ENCODE measurements at places on chromosomes 13 and 19.

GRCh38 chr13:22703601-22704209 is 477.1 kb upstream of the SGCG start:
- no peak for DNase-seq

- DNase-seq = no peak
Observed at GRCh38 chr13:105170438-105170837, 1365.0 kb downstream of the EFNB2 start.

DNA sequence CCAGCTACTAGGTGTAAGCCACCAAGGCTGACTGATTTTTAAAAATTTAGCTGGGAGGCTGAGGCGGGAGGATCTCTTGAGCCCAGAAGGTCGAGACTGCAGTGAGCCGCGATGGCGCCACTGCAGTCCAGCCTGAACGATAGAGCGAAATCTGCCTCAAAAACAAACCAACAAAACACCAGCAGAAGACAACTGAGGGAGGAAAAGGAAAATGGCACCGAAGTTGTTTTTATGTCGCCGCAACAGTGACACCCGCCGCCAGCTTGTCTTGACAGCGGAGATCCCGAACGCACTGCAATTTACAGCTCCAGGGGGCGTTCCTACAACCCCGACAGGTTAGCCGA is 298 bp upstream of the FAM98C start:
- no peak for DNase-seq

GRCh38 chr19:8615024-8615423 is 4.5 kb upstream of the ADAMTS10 start:
- DNase-seq = no peak

DNA sequence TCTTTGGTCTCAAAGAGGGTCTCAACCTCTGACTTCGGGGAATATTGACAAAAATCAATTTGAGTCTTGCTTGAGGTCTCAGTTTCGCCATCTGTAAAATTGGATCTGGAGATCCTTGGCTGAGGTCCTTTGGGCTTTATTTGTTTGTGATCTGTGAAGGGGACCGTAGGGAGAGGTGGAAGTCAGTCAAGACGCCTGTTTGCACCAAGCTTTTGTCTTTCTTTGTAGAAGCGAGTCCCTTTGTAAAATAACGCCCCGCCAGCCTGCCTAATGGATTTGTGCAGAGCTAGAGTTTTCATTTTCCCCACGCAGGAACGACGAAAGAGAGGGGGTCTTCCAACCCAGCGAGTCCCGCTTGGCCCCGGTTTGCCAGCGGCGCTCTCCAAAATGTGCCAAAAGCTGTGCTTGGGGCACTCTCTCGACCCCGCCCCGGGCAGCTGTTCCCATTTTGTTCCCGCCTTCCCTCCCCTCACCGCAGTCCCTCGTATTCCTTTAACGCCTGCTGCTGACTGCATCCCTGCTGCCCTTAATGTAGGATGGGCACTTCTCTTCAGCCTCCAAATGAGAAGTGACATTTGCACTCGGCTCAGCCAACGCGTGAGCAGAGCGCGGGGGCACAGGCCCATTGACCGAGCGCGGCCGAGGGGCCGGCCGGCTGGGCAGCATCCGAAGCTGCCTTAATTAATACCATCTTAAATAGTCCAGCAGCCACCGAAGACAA is 13.0 kb downstream of the ZIC5 start:
- DNase-seq = no peak

DNA sequence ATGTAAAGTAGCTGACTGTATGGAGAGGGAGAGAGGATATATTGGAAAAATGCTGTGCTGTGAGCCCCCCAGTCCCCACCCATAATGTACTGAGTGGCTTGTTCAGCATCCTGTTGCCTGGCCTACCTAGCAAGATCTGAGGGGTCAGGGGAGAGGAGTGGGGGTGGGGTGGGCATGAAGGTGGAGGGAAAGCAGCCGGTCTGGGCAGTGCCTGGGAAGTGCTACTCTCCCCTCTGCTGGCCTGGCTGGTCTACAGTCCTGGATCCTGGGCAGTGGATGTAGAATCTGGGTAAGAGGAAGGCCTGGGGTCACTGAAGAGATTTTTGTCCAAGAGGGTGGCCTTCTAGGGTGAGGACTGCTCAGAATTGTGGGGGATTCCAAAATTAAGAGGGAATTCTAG is 210.5 kb downstream of the PDS5B start:
- no peak for DNase-seq

DNA sequence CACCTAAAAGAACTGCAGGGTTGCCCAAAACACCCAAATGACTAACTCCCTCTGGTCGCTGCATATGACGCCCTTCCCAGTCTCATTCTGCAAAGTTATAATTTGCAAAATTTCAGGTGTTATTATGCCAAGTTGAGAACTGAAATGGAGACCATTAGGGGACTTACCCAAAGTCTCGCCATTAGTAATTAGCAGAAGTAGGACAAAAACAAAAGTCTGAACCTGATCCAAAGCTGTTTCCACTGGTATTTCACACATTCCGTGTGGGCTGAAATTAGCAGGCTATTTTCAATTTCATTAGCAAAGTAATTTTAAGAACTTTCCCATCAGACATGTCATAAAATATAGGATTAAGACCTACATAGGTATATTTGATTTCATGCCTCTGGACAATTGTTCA is 6.8 kb downstream of the RUBCNL start:
- DNase-seq = no peak

- no peak for DNase-seq
Observed at GRCh38 chr19:12092956-12093355, 28.4 kb downstream of the ZNF844 start.

DNA sequence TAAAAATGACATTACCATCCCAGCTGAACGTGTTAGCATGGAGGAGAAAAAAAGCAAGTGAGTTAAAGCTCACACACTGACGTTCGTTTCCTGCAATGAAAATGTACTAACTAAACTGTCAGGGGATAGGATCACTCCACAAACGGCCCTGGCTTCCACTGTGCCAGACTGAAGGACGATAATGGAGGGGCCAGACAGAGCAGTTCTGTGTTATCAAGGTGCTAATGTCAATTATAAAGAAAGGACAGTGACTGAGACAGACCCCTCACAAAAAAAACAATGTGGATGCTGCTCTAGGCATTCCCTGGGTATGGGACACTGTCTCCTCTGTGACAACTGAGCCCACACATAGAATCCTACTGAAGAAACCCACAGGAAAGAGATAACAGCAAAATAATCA is 43.7 kb upstream of the SLC15A1 start:
- DNase-seq = no peak

GRCh38 chr13:50805805-50806204 is 37.7 kb downstream of the DLEU7 start:
- no peak for DNase-seq

DNA sequence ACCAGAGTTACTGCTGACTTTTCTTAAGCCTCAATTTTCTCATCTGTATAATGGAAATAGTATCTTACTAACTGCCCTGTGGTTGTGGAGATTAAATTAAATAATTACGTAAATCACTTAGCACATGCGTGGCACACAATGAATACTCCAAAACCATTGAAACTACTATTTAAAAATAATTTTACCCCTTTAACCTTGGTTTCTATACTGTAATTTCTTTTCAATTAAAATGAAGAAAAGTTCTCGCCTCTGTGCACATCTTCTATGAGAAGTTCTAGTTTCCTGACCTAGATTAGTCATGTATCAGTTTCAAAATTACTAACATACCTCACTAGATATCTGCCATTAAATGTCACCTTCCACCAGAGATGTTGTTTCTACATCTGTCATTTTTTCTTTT is 5.7 kb downstream of the SLITRK1 start:
- DNase-seq = no peak

DNA sequence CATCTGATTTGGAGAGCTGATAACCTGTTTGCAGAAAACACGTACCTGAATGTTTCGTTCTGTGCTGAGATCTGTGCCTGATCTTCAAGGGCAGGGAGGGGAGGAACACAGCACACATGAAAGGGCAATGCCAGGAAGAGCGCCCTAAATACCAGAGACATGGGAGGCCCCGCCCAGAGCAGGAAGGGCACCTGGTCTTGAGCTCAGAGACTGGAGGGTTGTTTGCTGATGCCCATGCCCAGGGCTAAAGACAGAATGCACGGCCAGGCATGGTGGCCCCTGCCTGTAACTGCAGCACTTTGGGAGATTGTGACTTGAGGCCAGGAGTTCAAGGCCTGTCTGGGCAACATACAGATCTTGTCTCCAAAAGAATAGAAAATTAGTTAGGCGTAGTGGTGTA is 183.2 kb downstream of the TUBA3C start:
- DNase-seq = no peak

DNA sequence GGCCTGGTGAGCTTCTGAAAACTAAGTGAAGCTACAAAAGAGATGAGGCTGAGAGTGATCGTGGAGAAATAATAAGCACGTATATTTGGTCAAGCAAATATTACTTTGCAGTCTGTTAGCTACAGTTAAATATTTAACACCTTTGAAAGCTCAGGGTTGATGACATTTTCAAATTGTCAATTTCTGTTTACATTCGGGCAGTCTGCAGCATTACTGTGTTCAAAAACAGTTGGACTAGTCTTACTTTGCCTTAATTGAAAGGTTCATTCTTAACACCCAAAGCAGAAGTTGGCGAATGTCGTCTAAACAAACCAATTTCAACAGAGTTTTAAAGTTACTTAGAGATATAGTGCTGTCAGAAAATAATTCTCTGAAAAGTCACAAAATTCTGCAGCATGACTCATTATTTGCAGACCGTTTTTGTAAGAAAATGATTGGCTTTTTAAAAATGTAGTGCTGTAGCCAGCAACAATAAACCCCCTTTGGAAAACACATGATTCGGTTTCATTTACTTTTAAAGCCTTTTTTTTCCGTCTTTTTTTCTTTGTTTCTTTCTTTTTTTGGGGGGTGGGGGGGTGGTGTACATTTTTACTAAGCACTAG is 549.0 kb downstream of the GPC6 start:
- DNase-seq = no peak

DNA sequence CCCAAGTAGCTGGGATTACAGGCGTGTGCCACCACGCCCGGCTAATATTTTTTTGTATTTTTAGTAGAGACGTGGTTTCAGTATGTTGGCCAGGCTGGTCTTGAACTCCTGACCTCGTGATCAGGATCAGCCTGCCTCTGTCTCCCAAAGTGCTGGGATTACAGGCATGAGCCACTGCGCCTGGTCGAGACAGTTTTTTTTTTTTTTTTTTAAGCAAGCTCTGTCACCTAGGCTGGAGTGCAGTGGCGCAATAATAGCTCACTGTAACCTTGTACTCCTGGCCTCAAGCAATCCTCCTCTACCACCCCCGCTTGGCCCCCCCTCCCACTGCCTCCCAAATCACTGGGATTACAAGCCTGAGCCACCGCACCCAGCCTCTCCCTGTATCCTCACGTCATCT is 6.4 kb upstream of the MAP2K7 start:
- DNase-seq = no peak

DNA sequence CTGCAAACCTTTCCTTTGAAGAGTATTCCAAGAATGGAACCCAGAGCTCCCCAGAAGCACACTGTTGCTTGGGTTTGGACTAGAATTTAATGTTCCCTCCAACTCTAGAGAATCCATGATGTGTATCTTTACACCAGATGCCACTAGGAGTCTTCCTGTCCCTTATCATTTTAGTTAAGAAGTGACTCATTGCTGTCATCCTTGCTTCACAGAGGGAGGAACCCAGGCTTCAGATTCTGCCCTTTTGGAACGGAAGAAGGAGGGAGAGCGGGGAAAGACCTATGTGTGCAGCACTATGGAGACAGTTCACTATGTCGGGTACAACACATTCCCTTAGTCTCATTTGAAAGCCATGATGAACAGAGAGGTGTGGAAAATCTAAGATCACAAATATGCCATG is 2.1 kb upstream of the ATP12A start:
- DNase-seq = no peak

GRCh38 chr13:109747524-109747923 is 38.9 kb downstream of the IRS2 start:
- no peak for DNase-seq

DNA sequence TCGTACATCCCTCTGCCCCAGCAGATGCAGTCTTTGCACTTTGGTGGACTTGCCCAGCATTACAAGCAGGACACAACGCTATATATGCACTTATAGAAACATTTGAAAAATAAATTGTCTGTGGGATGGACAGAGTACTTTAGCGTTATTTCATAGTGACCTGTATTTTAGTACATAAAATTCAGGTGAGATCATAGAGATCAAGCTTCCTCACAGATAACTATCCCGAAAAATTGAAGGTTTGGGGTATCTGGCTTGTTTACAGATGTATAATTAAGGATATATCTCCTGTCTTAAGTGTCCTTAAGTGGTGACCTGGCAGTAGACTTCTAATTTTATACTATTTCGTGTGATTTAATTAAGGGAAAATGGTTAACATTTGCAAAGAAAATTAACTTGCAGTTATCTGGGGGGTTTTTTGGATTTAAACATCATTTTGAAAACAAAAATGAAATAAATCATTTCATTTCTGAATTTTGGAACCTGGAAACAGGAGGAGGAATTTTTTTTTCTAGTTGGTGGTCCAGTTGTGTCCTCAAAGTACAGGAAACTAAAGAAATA is 977 bp upstream of the MAB21L1 start:
- DNase-seq = no peak

DNA sequence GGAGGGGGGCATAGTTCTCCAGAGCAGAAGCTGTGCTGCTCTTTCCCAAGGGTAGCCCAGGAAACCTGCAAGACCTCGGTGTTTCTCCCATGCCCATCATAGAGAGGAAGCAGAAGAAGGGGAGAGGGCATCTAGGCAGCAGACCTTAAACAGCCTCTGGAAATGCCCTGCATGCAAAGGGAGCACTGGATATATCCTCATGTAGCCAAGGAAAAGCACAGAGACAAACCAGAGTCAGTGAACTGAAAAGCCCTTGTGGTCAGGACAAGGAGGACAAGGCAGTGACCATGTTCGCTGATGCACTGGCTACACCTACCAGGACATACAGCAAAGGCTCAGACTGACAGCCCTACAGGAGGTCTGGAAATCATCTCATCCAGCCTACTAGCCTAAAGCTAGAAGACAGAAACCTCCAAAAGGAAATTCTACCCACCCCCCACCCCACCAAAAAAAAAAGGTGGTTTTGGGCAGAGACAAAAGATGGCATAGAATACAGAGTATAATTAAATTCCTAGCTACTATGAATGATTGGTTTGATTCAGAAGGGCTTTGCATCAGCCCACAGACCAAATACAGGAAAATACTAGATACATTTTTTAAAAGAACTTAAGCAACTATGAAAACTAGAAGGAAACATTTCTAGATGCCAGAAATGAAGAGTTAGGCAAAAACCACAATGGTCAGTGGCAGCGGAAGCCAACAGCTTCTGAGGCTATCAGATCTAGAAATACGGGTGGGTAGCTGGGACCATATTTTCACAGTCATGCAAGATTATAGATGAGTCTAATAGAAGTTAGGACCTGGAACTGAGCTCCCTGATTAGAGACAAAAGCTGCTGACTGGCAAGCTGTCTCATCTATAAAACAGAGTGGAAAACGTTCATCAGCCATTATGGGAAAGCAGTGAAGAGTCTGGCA is 4.4 kb upstream of the TBC1D4 start:
- DNase-seq = no peak

All from NCI-H1105 (cell line).